GM19239 (cell line): ENCODE measurements at places on chromosomes 1 and 21.

DNA sequence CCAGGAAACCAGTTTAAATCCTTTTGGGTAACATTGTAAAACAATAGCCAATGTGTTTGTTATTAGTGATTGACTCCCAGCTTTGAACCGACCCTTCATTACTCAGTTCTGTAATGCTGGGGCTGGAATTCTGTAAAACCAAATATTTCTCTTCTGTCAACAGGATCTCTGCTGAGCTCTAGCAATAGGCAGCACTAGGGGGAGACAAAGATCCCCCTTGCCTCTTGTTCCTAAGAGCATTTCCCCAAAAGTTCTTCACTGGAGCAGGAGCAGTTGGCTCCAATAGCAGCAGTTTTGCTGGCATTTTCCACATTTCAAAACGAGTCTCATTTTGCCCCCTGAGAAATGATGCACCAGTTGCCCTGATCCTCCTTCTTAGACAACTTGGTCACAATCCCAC lies 1671.1 kb downstream of the MRPL39 start:
- no peak for DNase-seq

GRCh38 chr21:20661246-20661645 lies 337.0 kb upstream of the NCAM2 start:
- DNase-seq: no peak

DNA sequence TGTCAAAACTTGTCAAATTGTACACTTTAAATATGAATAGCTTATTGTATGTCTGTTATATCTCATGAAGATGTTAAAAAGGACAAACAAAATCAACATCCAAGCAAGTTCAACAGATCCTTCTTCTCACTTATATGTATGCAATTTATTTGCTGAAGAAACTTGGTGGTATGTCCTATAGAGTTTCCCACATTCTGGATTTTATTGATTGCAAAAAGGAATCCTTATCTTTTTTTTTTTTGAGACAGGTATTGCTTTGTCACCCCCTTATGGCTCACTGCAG lies 5.6 kb upstream of the RABGAP1L start:
- no peak for DNase-seq

GRCh38 chr21:37704751-37705150 lies 211.5 kb downstream of the KCNJ6 start:
- DNase-seq: no peak

GRCh38 chr1:42143896-42144710 lies 9.1 kb upstream of the GUCA2B start:
- no peak for DNase-seq
